WERI-Rb-1 (cell line): ENCODE measurements at places on chromosomes 5 and 9.

GRCh38 chr9:7879551-7880245 is 80.1 kb upstream of the DMAC1 start:
- peak; percentile 99 for DNase-seq

GRCh38 chr5:135977375-135977928 is 22.7 kb upstream of the LECT2 start:
- peak; percentile 32 for DNase-seq

DNA sequence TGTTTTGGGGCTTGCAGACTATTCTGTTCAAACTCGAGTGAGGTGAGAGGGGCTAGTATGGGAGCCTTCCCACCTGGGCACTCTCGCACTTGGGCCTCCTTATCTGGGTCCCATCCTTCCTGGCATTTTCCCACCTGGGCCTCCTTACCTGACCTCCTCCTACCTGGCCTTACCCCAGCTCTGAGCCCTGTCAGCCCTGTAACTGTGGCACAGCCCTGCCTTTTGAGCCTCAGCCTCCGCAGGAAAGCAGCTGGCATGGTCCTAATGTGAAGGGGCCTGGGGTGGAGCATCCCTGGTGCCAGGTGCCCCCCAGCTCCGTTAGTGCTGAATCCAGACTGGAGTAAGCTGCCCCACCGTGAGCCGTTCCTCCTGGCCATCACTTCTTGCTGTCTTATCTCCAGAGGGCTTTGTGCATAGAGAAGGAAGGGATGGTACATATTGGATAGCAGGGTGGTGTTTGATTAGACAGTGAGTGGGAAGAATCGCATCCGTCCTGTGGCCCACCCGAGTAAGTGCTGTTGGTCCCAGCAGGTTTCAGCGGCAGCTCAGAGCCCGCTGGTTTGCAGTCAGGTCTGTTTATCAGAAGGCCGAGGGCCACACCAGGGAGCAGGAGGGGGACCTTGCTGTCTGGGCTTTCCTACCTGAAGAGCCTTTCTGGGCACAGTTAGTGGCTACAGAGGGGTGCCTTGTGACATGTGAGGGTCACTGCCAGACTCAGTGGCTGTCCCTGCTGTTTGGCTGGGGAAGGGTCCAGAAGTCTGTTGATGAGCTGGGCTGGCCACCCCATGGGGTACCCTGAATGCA is 76.5 kb downstream of the WNK2 start:
- no peak for DNase-seq

- no peak for DNase-seq
Observed at GRCh38 chr5:159902444-159903121, 13.7 kb upstream of the ADRA1B start.

DNA sequence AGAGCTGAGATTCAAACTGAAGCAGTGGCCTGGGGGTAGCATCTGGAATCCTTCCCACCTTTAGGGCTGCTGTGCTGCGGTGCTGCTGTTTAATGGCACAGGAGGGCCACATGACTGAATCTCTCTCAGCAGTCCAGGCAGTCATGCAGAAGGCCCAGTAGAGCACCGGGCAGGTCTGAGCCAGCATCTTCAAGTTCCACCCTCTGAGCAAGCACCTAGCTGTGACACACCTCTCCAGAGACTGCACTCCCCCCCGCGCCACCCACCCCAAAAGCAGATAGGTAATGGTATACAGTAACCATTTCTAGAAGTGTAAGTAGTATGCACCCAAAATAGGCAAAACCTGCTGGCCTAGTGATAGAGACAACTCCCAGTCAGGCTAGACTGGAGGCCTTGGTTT is 8.2 kb downstream of the IL4 start:
- no peak for DNase-seq

GRCh38 chr5:118844351-118844750 is 144.0 kb downstream of the DTWD2 start:
- no peak for DNase-seq

- no peak for DNase-seq
Observed at GRCh38 chr5:60332244-60333004, 367.5 kb downstream of the DEPDC1B start.

GRCh38 chr5:78926252-78926651 is 58.9 kb downstream of the ARSB start:
- DNase-seq, result no peak

DNA sequence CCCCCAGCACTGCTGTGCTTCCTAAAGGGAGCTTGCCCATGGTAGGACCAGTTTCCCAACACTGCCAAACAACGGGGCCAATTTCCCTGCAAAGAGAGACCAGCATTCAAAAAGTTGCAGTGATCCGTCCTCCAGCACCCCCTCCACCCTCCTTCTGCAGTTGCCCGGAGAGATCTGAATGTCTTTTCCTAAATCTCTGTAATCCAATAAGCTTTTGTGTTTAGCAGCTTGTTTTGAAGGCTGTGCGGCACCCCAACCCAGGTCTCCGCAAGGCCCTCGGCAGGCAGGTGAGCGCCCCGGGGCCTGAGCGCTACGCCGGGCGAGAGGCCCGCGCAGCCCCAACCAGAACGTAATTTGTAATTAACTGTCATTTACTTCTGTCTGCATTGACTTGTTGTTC is 366.9 kb upstream of the IRX2 start:
- DNase-seq, result no peak

DNA sequence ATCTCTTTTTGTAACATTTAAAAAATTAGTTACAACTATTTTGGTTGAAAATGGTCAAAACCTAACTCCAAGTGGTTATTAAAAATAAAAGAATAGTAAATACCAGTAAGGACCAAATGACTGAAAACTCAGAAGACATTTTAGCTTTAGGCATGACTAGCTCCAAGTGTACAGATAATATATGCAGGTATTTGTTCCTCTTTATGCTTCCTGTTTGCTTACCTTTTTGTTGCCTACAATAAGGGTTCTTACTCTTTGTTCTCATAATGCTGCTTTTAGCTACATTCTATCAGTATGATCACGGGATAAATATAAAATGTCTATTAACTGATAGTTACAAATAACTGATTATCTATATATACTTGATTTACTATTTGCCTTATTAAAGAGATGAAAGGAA is 259.6 kb downstream of the CDH12 start:
- DNase-seq, result no peak
